ENCODE measurements at places on chromosomes 12 and 14. TPM values are rescaled to one million over a fixed set of nuclear protein-coding genes. Genes with fewer than 3 reads are reported as not detected.
A peak's percentile ranks its signal among the peaks of the same experiment; 100 is the strongest.

SMCO2 gene
- 0.13 TPM for total RNA-seq

DNA sequence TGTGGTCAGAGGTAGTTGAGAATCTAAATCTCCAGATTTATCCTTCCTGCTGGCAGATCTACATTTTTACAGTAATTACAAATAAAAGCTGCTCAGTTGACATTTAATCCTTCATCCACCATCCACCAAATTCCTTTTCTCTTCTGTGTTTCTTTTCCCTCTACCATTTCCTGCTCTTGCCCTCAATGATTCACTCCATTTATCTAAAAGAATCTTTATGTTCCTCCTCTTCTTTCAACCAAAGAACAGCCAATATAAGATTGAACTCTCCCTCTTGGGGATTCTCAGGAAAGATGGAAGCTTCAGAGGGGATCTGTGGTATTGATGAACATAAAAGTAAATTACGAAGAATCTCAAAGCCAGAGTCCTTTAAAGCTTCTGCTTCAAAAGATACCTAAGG lies 4.4 kb downstream of the MAP4K5 start:
- DNase-seq: no peak

HNF1A gene
- total RNA-seq: not detected

DNA sequence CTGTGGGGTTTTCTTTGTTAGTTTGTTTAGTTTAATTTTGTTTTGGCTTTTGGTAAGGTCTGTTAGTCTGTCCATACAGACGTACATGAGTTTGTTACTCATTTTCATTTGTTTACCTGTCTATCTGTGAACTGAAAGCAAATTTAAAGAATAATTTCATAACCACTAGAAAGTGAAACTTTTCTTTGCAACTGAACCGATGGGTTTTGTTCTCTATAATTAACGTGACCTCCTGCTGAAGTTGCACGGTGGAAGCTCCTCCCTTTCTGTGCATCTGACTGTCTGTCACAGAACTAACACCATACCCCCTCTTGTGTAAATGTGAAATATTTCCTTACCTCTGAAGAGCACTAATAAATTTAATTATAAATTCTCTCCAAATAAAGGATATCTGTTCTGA lies 595.5 kb downstream of the GALC start:
- no peak for DNase-seq

NKX2-8 gene
- total RNA-seq: not detected

OTX2 gene
- total RNA-seq: not detected

GRCh38 chr14:74368026-74368425 lies 19.8 kb downstream of the VRTN start:
- no peak for DNase-seq

- DNase-seq: no peak
Measured at GRCh38 chr12:117002051-117002817, 91.5 kb downstream of the FBXW8 start.

- no peak for DNase-seq
Measured at GRCh38 chr12:65696227-65696626, 128.1 kb upstream of the HMGA2 start.

- no peak for DNase-seq
Measured at GRCh38 chr12:70842136-70842535, 78.4 kb downstream of the PTPRR start.

DNA sequence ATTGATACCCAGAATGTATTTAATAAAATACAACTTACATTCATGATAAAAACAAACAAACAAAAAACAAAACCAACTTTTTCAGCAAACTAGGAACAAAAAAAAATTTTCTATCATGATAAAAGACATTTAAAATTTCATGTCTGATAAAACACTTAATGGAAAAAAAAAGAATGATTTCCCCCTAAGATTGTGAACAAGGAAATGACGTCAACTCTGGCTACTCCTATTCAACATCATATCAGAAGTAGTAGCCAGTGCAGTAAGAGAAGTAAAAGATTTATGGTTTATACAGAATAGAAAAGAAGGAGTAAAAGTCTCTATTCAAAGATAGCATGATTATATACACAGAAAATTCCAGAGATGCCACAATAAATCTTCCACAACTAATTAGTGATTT lies 1306.6 kb downstream of the FSCB start:
- DNase-seq: no peak

- no peak for DNase-seq
Measured at GRCh38 chr12:83477696-83478095, 791.0 kb downstream of the TMTC2 start.

CTSG gene
- not detected for total RNA-seq

- DNase-seq: no peak
Measured at GRCh38 chr12:127899971-127900370, 367.0 kb upstream of the TMEM132C start.

- peak; percentile 27 for DNase-seq
Measured at GRCh38 chr12:64560396-64561301, 49.6 kb upstream of the RASSF3 start.

- DNase-seq: no peak
Measured at GRCh38 chr14:50871914-50872732, at the start of gene ABHD12B. Gene ABHD12B, plus strand, starts transcription at chr14:50872053. Its CDS starts 122 bp downstream, at chr14:50872175.

GRCh38 chr14:50524060-50524459 lies 8.3 kb downstream of the MAP4K5 start:
- DNase-seq: no peak

- DNase-seq: no peak
Measured at GRCh38 chr12:71645268-71645667, 18.4 kb downstream of the ZFC3H1 start.

DNA sequence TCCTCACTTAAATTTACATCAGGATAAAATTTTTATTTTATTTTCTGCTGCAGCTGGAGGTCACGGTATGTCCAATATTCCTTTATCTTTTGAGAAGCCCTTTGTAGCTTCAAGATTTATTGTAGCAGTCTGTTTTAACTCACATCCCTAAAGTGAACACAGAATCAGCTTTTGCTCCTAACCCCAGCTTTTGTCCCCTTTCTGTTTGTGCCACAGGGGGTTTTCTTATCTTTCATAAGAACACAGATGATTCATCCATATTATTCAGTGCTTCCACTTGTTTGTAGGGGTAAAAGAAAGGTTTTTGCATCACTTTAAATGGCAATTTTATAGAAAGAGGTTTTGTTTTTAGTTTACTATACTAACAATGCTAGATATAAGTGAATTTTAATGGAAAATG lies 21.8 kb upstream of the PIK3C2G start:
- no peak for DNase-seq

- no peak for DNase-seq
Measured at GRCh38 chr14:105324080-105324778, 9.7 kb downstream of the PACS2 start.

Data from pulmonary artery endothelial cell (primary cell).